ENCODE measurements at places on chromosomes 5 and 9.

- no peak for DNase-seq
These were observed 306.1 kb downstream of the GLIS3 start for GRCh38 chr9:3993773-3994172.

DNA sequence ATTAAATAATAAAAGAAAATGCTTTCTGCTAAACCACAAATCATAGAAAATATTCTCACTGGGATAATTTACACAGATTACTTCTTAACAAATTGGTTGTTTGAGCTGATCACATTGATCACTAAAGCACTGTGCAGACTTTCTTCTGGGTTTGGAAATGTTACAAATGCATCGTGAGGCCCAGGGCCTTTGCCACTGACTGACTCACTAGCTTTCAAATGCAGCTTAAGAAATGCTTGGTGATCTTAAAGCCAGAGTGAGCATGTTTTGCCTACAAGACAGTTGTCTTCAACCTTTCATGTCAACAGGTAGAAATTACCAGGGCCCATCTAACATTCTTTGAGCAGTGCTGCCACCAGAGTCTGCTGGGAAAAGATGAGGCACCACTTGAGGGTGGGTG, 252.3 kb upstream of the ADRA1B start:
- no peak for DNase-seq

GRCh38 chr5:130815246-130815645, 349.8 kb downstream of the HINT1 start:
- DNase-seq, result no peak

- no peak for DNase-seq
These were observed 167.3 kb downstream of the GNAQ start for GRCh38 chr9:77864211-77864889.

DNA sequence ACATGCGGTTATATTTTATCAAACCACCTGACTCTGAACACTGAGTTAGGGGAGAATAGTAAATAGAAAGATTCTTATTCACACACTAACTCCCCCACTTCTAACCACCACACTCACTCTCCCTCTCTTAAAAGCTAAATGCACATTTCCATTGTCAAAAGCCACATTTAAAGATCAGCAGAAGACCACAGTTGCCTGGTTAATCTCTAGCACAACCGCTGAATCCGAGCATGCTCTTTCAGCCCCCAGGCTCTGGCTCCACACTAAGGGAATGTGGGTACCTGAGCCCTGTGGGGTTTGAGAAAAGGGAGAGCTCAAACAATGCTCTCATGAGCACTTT, 35.7 kb downstream of the PFDN1 start:
- DNase-seq, result no peak

DNA sequence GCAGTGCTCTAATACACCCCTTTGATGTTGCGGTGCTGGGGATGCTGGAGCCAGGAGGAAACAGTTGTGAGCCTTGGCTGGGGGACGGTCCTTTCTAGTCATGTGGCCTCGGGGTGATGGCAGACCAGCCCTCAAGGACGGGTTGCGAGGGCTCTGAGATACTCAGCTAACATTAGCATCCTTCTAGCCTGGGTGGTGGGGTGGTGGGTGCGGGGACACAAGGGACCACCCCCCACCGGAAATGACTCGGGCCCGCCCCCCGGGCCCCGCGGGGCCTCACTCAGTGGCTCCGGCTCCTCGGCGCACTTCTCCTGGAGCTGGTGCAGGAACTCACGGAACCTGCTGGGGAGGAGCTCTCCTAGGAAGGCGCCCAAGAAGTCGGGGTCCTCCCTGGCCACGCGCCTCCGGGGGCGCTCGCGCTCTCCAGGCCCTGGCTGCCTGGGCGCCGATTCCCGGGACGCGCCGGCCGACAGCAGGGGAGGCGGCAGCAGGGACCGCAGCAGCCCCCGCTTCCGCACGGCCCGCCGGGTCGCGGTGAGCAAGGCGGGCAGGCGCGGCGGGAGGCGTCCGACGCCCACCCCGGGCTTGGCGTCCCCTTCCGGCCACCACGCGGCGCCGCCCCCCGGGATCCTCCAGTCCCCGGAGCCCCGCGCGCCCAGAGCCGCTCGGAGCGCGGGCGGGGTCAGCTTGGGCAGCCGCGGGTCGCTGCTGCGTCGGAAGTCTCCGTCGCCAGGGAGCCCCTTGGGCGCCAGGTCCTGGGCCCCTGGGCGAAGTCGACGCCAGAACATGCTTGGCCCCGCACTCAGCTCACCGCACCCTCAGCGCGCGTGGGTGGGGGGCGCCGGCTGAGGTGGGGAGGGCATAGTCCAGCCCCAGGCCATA, 873 bp downstream of the C9orf50 start:
- no peak for DNase-seq

DNA sequence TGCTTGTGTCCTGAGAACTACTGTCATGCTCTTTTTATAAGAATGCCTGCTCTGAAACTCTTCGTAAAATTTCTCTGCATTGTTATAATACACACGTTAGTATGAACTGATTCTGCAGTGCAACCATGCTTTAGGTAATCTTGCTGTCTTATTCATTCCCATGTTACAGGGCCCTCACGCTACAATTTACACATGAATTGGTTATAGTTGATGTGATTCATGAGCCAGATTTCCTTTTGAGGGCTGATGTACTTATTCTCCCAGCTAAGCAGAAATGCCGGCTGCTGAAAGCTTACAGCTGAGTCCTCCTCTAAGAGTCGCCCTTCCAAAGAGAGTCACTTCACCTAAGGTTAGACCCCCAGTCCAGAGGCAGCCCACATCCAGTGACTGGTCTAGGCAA, 233.5 kb upstream of the PCSK5 start:
- DNase-seq, result no peak

DNA sequence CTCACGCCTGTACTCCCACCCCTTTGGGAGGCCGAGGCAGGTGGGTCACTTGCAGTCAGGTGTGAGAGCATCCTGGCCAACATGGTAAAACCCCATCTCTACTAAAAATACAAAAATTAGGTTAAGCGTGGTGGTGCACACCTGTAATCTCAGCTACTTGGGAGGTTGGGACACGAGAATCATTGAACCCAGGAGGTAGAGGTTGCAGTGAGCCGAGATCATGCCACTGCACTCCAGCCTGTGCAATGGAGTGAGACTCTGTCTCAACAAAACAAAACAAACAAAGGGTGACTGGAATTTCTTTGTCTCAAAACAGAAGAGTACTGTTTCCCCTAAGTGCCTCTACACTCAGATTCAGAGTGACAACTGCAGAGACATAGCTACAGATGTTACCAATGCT, 116.1 kb downstream of the AP3B1 start:
- no peak for DNase-seq

DNA sequence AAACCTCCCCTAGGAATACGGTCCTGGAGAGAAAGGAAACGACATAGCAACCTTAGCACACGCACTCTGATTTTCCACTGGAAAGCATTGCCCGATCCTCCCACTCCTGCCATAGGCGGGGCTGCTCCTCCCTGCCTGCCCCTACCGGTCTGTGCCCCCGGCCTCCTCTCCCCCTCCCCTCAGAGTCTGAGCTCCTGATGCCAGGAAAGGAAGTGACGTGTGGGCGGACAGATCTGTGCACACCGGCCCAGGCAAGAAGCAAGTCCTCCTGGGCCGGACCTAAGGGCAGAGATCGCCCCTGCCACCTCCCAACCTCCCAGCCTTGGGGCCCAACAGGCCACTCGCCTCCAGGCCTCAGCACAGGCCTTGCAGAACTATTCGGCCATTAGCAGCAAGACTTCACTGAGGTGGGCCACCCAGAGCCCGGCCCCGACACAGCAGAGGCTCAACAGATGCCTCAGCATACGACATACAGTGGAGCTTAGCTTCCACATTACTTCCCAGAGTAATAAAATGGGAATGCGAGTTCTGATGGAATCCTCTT, 7.2 kb downstream of the NINJ1 start:
- no peak for DNase-seq

DNA sequence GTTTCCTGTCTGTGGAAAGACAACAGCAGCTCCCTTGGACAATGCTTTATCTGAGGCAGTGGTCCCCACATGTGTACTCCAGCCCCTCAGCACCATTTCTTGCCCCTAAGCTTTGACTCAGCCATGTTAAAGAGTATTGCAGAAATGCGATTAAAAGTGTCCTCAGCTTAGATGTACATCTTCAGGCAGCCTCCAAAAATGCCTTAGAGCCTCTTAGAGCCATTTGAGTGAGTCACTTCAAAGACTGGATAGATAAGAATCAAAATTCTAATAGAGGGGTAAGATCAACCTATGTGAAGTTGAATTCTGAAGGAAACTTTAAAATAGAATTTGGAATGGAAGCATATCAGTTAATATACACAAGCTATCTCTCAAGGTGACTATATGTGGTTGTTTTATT, 296.3 kb downstream of the ADAMTS6 start:
- no peak for DNase-seq

GRCh38 chr9:126862104-126862761, 1.8 kb downstream of the ZBTB34 start:
- no peak for DNase-seq

- no peak for DNase-seq
These were observed 13.4 kb upstream of the SLC2A6 start for GRCh38 chr9:133492061-133493021.

DNA sequence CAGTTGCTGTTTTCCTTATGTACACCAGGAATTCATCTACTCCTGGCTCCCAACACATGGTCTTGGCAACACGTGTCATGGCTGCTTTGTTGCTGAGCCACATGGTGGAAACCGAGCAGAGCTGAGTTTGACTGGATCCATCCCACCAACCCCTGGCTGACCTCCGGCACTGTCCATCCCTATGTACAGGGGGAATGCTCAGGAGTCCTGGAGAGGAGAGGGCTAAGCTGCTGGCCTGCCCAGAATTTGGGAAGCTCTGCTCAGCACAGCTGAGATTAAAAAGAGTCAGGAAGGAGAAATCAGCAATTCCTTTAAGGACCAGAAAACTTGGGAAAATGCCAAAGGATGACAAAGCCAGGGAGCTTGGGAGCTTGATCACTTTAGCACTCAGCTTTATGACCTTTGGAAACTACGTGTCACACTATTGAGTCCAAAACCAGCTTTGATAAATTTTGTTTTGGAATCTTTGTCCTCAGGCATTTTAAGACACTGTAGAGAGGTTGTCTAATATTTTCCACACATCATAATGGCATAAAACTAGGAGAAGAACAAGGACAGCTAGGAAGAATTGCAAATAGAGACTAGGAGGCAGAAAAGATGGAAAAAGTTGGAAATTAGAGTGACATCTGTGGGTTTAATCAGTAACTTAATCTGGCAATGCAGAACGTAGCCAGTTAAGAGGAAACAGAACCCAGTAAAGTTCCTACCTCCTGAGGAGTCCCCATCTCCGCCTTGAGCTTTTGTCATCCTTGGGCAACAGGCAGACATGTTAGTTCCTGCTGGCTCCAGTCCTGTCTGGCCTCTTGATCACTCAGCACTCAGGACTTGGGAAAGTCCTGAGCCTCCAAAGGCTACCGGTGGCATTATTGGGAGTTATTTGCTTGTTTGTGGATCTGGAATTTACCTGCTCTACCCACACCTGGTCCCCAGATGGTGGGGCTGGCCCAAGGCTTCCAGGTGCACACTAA, 62.5 kb upstream of the PLPP1 start:
- no peak for DNase-seq

DNA sequence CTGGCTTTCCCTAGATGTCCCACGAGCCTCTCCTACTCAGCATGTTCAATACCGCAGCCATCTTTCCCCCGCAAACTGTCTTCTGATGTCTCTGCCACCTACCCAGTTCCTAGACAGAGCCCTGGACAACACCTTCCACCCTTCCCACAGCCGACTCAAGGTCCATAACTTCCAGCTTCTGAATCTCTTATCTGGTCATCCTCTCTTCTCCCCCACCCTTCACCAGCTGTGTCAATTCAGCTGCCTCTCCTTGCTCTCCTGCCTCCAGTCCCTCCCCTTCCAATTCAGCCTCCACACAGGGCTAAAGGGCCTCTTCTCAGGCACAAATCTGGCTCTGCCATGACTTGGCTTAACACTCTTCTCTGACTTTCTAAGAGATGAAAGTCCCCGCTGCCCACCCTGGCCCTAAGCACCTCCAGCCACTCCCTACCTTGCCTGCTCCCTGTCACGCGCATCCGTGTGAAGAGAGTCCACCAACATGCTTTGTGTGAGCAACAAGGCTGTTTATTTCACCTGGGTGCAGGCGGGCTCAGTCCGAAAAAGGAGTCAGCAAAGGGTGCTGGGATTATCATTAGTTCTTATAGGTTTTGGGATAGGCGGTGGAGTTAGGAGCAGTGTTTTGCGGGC, 25.2 kb downstream of the AQP7 start:
- DNase-seq, result no peak

- no peak for DNase-seq
These were observed 43.5 kb downstream of the FGF1 start for GRCh38 chr5:142642427-142642826.

DNA sequence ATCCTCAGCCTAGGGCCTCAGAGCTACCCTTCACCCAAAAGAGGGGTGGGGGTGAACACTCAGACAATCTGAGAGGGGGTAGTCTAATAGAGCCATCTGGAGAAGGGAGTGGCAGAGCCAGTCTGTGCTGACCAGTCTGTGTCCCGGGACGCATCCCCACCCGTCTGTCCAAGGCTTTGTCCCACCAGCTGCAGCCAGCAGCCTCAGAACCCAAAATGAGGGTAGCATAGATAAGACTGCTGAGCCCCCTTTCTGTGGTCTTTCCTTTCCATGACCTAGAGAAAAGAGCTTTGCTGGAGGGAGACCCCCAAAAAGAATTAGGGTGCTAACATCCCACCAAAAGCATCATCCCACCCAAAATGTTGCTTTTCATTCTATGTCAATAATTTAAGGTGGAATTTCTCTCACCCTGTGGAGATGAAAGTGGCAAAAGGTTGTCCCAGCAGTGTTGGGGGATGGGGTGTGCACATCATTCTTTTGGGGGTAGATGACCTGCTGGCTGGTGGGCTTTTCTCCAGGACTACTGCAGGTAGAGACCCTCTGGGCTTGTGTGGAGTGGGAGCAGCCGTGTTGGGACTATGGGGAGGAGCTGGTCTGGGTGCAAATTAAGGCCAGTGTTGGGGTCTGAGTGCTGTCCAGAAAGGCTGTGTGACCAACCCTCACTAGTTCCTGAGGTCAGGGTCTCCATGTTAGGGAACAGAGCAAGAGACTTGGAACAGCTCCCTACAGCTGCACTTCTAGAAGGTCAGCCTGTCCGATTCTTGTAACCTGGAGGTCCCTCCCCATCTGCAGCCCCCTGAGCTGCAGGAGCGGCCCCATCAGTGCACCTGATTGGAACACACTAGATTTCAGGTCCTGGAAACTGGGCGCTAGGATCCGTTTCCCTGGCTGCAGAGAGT, 19.9 kb downstream of the URM1 start:
- no peak for DNase-seq

- DNase-seq, result no peak
These were observed 254.8 kb upstream of the PDE4D start for GRCh38 chr5:60148366-60148765.

- no peak for DNase-seq
These were observed 16.2 kb downstream of the SFXN1 start for GRCh38 chr5:175494264-175495183.

- DNase-seq, result peak; percentile 3
These were observed 47.3 kb downstream of the PRLR start for GRCh38 chr5:35182910-35183535.

GRCh38 chr9:33719581-33720374, 75.6 kb upstream of the PRSS3 start:
- peak; percentile 37 for DNase-seq

GRCh38 chr9:114503009-114503408, 2.3 kb downstream of the WHRN start:
- DNase-seq, result no peak
